ENCODE measurements at places on chromosomes 16 and 17.

DNA sequence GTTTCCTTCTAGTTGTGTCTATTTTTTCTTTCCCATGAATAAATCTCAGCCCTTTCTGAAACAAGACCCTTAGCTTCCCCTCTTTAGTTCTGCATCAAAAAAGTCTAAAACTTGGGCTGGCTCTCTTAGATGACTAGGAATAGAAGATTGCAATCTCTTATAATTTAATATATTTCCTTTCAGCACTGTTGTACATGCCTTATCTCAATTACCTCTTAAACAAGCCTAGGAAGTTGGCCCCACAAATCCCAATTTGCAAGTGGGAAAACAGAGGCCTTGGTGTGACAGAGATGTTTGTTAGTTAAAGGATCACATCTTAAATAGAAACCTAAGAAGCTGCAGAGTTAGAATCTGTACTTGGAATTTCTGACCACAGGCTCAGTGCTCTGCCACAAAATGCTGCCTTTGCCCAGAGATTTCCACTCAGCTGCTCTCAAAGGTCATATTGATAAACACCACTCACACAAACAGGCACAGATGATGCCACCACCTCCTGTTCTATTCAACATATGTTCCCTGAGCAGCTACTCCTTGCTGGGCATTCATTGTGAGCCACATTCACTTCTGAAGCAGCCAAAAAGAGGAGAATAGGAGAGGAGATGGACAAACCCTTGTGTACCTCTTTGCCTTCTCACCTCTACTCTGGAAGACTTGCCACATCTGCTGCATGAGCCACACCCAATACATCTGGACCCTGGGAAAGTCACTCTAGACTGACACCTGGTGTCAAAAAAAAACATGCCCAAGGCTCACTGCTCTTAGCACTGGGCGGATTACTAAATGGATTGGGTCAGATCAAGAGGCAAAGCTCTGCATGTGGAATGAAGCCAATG lies 5.5 kb downstream of the CCDC182 start:
- no peak for DNase-seq

- DNase-seq: no peak
Measured at GRCh38 chr16:4826980-4827379, 20.1 kb downstream of the GLYR1 start.

DNA sequence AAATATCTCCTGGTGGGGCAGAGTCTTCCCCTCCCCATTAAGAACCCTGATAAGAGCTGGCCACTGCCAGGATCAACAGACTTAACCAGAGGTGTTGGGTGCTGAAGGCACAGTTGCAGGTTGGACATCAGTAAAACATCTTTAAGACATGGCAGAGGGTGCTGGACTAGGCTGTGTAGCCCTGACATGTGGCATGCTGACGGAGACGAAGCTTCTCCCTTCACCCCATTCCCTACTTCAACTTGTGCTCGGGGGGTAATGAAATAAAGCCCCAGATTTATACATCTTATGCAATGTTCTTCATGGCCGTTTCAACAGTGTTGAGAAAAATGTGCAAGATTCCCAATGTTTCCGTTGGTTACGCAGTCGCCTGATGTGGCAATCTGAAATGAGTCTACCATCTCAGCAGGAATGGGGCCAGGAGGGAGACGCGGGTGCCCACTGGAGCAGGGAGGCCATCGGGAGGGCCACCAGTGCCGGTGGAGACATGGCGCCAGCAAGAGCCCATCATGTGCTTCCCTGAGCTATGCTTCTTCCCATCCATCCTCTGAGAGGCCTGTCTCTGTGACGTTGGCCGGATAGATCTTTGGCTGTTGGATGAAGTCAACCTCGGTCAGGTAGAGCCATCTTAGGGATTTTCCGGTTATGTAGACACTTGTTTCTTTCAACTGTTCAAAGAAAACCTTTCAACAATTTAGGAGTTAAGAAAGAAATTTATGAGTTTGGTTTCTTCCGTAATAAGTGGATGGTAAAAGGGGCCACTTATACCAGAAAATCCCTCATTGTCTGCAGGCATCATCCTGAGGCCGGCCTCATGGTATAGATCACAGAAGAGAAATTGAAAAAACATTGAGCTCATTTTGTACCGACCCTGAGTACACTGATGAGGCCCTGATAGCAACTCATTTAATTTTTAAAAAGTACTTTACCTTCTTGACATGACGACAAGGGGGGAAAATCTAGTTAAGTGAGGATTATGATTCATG lies 6.4 kb downstream of the IRF8 start:
- no peak for DNase-seq

- DNase-seq: peak; percentile 60
Measured at GRCh38 chr17:50297407-50297865, 23.2 kb downstream of the TMEM92 start.

GRCh38 chr16:53224951-53225533 lies 170.3 kb downstream of the CHD9 start:
- peak; percentile 14 for DNase-seq

GRCh38 chr17:851924-852323 lies 69.8 kb downstream of the MRM3 start:
- DNase-seq: no peak

GRCh38 chr16:23016368-23016767 lies 132.9 kb downstream of the USP31 start:
- no peak for DNase-seq

DNA sequence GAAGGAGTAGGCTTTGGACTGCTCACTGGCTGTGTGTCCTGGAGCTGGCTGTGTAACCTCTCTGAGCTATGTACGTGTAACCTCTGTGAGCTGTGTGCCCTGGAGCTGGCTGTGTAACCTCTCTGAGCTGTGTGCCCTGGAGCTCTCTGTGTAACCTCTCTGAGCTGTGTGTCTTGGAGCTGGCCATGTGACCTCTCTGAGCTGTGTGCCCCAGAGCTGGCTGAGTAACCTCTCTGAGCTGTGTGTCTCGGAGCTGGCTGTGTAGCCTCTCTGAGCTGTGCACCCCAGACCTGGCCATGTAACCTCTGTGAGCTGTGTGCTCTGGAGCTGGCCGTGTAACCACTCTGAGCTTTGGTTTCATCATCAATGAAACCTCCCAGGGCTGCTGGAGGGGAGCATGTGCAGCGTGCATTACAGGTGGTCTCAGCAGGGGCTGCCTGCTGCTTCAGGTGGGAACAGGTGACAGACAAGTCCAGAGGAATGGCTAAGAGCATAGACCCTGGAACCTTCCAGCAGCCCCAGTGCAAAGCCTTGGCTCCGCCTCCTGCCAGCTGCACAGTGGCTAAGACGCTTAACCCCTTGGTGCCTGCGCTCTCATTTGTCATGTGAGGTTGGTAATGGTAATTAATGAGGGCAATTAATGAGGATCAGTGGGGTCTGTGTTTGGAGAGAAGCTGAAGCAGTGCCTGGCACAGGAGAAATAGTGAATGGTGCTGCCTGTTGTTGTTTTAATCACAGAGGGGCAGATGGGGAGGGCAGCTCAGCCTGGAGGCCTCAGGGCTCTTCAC lies 86.7 kb downstream of the KATNIP start:
- DNase-seq: no peak

GRCh38 chr17:10668775-10669174 lies 11.7 kb upstream of the MYH3 start:
- DNase-seq: no peak
